ENCODE measurements at places on chromosomes 11 and 22.

- no peak for DNase-seq
These were observed 62.9 kb upstream of the BID start for GRCh38 chr22:17836992-17837742.

DNA sequence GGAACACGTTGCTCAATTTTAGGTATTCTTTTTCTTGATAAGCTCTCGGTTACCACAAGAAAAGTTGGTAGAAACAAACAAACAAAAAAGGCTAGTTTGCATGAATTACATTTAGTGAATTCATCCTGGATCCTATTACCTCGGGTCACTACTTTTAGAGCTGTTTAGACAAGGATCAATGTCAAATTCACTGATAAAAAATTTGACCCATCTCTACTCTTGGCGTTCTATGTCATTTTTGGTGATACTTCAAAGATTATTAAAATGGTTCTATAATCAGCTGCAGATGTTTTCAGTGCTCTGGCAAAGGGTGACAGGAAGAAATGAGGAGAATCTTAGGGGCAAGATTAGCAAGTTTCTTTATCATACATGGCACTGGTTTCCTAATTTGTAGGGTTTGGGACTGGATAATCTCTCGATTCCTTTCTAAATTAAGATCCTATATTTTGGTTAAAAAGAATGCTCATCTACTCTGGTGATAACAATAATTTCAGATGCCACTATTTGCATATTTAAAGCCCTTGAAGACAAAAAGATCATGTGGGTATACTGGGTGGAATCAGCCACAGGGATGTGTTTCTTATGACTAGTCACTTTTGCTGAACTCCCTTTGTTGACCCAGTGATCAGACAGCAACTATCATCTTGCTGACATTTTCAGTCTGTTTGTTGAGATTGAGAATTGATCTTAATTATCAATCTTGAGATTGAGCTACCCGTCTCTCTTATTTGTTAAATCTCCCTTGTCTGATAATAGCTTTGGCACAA lies 442.9 kb downstream of the AASDHPPT start:
- DNase-seq = no peak

DNA sequence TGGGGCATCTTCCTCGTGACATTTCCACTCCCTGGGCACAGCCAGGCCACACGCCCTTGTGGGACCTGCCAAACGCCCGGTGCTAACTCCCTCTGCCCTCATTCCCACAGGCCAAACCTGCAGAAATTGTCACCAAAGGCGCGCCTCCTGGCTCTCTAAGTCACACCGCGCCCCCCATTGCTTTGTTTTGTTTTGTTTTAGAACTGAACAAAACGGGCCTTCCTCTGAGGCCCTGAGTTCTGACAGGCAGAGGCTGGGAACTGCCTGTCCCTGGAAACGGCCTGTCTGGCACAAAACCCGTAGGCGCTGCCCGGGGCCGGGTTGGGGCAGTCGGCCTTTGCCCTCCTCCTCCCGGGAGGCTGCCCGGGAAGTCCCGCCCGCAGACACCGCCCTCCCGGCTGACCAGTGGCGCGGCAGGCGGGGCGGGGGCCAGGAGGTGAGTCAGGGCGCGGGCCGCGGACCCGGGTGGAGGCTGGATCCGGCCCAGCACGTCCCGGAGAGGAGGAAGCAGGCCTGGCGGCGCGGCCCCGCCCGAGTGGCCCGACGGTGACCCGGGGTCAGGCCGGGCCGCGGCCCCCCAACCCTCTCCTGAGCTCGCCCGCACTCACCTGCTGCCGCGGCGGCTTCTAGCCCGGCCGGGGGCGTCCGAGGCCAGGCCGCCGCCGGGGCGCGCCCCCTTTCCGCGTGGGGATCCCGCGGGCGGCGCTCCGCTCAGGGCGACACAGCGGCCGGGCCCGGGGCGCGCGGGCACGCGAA lies 465 bp downstream of the SUN2 start:
- no peak for DNase-seq

DNA sequence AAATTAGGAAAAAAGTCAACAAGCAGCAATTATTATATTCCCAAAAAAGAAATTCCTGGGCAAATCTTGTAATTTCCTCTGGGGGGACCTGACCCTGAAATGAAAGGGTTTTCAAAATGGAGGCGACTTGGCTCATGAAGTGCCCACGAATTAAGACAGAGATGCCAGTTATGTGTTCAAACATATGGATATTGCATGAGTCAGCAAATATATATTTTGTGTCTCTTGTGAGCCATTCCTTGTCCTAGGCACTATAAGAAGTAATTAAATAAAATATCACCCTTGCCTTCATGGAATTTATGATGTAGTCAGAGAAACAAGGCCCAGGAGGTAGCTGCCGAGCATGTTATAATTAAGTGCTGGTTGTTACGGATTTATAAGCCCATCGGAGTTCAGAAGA lies 68.6 kb downstream of the BARX2 start:
- DNase-seq = no peak

- DNase-seq = no peak
These were observed 134.7 kb downstream of the GRIK4 start for GRCh38 chr11:120646206-120646605.

GRCh38 chr22:49942565-49943404 lies 17.8 kb upstream of the PIM3 start:
- no peak for DNase-seq

GRCh38 chr11:35619116-35619854 lies 1.0 kb downstream of the FJX1 start:
- peak; percentile 73 for DNase-seq

DNA sequence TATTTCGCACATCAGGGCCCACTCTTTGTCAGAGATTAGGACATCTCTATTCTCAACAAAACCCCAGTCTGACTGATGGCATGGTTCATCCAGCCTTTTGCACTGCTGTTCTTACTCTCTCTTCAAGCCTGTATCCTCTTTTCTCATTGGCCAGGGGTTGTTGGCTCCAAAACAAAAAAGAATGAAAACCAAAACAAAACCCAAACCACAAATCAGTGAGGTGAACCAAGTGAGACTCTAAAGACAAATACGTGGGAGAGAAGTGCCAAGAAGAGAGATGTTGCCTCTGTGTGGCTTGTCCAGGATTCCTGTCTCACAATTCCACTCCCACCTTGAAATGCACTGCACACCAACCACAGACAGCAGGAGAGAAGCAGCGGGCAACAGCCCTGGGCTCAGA lies 278.9 kb upstream of the NARS2 start:
- DNase-seq = no peak

- DNase-seq = no peak
These were observed 48.5 kb downstream of the MICAL2 start for GRCh38 chr11:12158909-12159308.

DNA sequence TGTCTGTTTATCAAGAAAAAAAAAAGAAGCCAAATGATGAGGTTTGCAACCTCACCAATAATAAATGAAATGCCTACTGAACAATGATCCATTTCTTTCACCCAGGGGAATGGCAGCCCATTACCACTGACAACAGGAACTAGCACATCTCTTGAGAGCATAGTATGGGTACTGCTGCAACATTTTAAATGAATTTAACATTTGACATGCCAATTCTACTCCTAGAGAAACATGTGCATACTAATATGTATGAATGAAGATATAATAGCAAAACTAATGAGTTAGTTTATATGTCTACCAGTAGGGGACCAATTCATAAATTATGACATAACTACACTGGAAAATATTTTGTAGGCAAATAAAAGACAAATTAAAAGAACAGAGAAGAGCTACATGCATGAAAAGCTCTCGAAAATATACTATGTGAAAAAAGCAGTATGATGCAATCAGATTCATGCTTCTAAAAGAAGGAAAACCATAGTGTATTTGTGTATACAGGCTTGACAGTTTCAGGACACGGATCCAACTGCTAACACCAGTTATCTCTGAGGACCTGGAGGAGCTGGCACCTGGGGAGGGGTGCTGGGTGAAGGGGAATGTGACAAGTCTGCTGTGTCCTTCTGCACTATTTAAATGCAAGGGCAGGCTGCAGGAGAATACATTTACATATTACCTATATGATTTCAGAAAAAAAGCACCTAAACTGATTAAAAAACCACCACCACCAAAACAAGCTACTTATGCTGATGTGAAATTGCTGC lies 6.9 kb downstream of the SMCO4 start:
- DNase-seq = no peak

DNA sequence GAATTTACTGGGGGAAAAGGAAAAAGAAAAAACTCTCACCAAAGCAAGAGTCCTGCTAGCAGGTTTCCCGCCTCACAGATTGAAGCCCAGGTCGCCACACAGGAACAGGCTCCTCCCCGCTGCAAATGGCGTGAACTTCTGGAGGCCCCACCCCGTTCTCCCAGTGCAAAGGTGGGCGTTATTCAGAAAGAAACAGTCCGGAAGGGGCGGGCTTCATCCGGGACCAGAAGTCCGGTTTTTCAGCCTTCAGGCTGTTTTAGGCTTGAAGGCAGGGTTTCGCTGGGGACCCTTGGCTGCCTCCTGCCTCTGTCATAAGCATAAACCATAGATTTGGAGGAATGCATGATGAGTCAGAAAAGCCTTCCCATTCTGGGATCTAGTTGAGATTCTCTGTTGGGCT lies 148.3 kb upstream of the POU2AF2 start:
- no peak for DNase-seq

DNA sequence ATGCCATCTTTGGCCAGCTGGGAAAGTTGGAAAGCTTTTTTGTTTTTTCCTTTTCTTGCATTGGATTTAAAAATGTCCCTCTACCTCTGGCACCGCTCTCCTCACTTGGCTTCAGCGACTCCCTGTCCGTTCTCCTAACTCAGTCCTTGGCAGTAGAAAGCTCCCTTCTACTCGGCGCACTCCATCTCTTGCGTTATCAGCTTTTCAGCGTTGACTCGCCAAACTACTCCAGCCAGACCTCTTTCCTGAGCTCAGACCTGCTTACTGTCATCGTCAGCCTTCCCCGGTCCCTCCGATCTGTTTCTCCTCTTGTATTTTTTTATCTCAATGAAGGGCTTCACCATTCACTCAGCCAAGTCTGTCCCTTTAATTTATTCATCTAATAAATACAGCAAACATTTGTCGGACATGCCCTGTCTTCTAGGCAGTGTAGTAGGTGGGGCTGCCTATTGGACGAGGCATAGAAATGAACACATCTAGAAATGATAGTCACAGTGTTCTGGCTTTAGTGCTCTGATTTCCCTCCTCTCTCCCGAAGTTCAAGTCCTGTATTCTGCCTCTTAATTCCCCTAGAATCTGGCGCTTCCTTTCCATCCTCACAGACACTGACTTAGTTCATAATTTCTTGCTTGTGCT lies 839 bp downstream of the CEP164 start:
- DNase-seq = no peak

DNA sequence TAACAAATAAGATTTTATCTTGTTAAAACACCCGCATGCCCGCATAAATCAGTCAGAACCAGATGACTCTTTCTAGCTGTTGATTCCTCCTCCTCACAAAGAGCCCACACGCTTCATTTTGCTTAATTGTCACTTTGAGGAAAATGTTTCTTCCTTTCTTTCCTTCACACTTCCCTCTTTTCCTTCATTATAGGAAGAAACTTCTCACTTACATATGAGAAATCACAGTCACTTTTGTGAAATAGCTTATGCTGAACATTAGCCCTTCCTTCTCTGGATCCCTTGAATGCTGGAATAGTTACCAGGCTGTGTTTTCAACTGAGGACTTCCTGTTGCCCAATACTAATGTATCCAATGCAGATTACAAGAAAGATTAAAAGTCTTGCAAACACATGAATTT lies 5.8 kb downstream of the MS4A6E start:
- DNase-seq = no peak

DNA sequence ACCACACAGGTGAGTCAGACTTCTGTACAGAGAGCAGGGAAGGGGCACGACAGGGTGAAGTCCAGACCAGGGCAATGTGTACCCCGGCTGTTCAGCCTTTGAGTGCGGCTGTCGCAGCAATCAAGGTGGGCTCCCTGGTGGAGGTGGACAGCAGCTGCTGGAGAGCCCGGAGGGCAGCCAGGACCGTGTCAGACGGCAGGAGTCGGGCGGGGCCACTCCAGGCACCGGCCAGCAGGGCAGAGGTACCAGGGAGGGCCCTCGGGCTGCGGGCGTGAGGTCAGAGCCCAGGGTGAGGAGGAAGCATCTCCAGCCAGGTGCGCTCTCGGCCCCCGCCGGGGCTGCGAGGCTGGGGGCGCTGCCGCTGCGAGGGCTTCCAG lies 802 bp upstream of the PIM3 start:
- DNase-seq = no peak

GRCh38 chr11:69511358-69512055 lies 30.0 kb downstream of the LINC01488 start:
- no peak for DNase-seq

GRCh38 chr11:77127920-77128691 lies at the start of gene MYO7A:
TSS of gene MYO7A (plus strand) at chr11:77128246. CDS start at chr11:77130635, 2,389 bp downstream.
- no peak for DNase-seq

- no peak for DNase-seq
These were observed 96.0 kb upstream of the ARHGAP20 start for GRCh38 chr11:110808248-110808647.

GRCh38 chr22:24146194-24146616 lies 35.1 kb upstream of the SUSD2 start:
- DNase-seq = no peak

DNA sequence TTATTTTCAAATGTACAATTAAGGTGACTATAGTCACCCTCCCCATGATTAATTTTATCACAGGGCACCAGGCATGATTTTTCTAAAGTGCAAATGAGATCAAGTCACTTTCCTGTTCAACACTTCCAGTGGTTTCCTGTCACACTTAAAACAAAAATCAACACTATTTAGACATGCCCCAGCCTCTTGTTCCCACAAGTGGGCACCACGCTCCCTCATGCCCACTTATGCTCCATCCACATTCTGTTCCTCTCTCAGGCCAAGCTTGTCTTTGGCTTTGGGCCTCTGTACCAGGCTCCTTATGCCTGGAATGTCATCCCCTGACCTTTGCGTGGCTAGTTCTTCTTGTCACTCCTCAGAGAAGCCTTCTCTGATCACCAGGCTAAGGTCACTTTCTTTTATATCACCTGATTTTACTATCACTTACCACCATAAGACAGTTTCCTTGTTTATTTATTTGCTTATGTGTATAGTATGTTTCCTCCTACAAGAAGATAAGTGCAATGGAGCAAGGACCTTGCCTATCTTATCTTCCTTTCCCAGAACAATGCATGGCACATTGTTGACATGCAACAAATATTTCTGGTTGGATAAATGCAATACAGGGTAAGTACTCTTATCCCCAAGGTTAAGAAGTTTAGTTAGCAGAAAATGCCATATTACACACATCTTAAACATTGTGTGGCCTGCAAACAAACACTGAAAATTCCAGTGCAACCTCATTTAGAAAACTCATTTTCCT lies 50.9 kb upstream of the PANX1 start:
- DNase-seq = no peak

- DNase-seq = no peak
These were observed 1.7 kb upstream of the SCO2 start for GRCh38 chr22:50526834-50527801.

- no peak for DNase-seq
These were observed 2.1 kb downstream of the LGALS12 start for GRCh38 chr11:63508009-63508408.

GRCh38 chr11:127492029-127492428 lies 491.5 kb upstream of the KIRREL3 start:
- no peak for DNase-seq

- no peak for DNase-seq
These were observed 404 bp downstream of the DCHS1 start for GRCh38 chr11:6655020-6655789.
